HCT116 (cell line): ENCODE measurements at places on chromosomes 1 and 21. TPM values are rescaled to one million over a fixed set of nuclear protein-coding genes. Genes with fewer than 3 reads are reported as not detected.
A peak's percentile ranks its signal among the peaks of the same experiment; 100 is the strongest.

DNA sequence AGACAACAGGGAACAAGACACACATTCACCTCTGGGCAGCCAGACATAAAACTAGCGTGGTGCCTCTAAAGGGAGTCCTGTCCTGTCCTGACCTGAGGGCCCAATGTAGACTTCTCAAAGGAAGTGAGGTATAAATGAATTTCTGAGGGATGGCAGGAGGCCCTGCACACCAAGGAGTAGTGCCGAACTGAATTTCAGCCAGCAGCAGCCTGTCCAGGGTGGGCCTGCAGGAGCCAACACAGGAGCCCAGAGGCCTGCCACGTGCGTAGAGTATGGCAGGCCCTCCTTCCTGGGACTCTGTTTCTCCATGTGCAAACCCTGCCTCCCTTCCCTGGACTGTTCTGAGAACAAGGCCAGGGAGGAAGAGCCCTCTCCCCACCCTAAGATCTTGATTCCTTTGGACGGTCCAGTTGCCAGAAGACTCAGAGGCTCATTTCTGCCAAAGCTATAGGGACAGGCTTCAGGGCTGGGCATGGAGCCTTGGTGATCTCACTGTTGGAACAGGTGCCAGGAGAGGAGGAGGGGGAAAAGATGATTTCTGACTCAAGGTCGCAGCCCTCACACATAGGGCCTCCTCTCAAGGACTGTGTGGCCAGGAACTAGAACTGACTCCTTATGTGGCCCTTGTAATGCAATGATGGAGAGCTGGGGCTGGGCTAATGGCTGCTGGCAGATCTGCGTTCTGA is 1.8 kb upstream of the FABP3 start:
- no peaks in the 10 kb centered on the region for H3K27me3 ChIP-seq
- H3K4me1 ChIP-seq, result no peaks in the 10 kb centered on the region
- no peaks in the 10 kb centered on the region for H3K36me3 ChIP-seq

- H3K4me1 ChIP-seq, result peaks cover 29% of the 10 kb centered on the region
- no peak overlapping the region for H3K4me3 ChIP-seq
- H3K27ac ChIP-seq, result no peak overlapping the region
Measured at GRCh38 chr1:7315316-7315715, 455.8 kb upstream of the VAMP3 start.

DNA sequence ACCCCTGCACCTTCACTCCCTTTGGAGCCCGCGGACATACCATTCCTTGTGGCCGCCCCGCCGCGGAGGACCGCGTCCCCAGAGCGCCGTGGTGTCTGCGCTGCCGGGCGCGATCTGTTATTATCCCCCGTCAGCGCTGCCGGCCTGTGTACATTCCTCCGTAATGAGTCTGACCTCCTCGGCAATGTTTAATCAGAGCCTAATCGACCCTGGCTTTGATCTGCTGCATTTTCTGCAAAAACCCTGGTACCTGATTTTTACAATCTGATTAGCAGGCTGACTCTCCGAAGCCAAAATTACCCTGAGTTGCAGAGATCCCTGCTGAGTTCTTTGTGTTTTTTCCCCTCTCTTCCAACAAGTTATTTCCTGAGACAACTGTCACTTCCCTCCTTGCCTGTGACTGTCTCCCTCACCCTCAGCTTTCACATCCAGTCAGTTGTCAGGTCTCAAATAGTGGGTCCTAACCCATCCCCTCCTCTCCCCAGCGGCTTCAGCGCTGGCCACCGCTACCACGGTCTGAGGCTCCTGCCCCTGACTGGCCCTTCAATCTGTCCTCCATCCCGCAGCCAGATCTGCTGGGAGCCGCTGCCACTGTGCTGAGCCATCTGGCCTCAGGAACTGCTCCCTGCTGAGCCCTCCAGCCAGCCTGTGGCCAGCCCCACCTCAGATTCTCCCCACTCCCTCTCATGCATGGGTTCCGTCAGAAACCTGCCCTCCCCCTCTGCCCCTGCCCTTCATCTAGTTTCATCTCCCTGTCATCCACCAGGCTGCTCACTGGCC is 53.5 kb downstream of the GLIS1 start:
- DNase-seq, result no peak
- peaks cover 4% of the 10 kb centered on the region; the same call in 1 of the 2 replicates for H3K27me3 ChIP-seq
- no peaks in the 10 kb centered on the region for H3K36me3 ChIP-seq
- H3K27ac ChIP-seq, result no peak overlapping the region; the same call in 1 of the 2 replicates
- H3K4me1 ChIP-seq, result peaks cover 24% of the 10 kb centered on the region
- peak overlapping the region; percentile 28 for H3K4me3 ChIP-seq

DNA sequence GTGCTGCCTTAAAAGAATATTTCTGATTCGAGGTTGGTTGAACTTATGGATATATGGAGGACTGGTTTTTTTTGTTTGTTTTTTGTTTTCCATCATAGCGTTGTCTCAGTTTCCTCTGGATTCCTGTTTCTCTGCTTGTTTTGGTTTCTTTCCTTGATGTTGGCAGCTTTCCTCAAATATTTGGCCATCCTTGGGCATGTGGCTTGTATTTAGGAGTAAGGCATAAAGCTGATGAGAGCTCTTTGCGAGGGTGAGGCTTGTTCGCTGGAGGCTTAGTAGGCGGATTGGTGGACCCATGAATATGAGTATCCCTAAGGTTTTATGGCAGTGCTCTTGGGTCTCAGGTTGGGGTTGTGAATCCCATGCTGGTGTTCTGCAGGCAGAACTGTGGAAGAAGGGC is 22.9 kb downstream of the DYRK1A start:
- H3K4me1 ChIP-seq, result no peaks in the 10 kb centered on the region
- DNase-seq, result no peak
- no peaks in the 10 kb centered on the region for H3K27me3 ChIP-seq
- no peak overlapping the region for H3K27ac ChIP-seq
- no peak overlapping the region for H3K4me3 ChIP-seq
- no peaks in the 10 kb centered on the region for H3K36me3 ChIP-seq

DNA sequence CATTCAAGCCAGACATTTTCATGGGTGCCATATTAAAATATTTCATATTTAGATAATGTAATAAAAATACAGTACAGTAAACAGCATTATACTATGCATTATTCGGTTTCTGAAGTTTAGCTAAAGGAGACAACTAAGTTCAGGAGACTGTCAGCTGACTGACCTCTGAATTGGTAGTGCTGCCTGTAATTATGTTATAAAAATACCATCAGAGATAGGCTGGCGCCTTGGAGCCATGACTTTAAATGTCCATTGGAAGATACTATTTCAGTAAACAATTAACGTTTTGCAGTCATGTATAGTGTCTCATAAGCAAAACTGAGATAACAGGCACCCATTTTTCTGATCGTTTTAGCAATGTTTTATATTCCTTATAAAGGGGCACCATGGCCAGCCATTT is 11.3 kb upstream of the RAB29 start:
- no peak for DNase-seq
- no peak overlapping the region for H3K4me3 ChIP-seq
- no peaks in the 10 kb centered on the region for H3K4me1 ChIP-seq
- no peaks in the 10 kb centered on the region for H3K27me3 ChIP-seq
- no peak overlapping the region for H3K27ac ChIP-seq

GRCh38 chr1:17183388-17184160 is 21.4 kb upstream of the PADI1 start:
- no peak for DNase-seq
- no peaks in the 10 kb centered on the region for H3K4me1 ChIP-seq
- H3K36me3 ChIP-seq, result no peaks in the 10 kb centered on the region
- H3K27ac ChIP-seq, result no peak overlapping the region

GRCh38 chr21:25717491-25718147 is 17.1 kb downstream of the ATP5PF start:
- H3K27me3 ChIP-seq, result no peaks in the 10 kb centered on the region
- no peaks in the 10 kb centered on the region for H3K4me1 ChIP-seq
- H3K27ac ChIP-seq, result no peak overlapping the region

GRCh38 chr1:27341525-27342252 is at the start of gene SYTL1:
SYTL1 (plus strand) TSS chr1:27342022; CDS start chr1:27345335, 3,313 bp downstream.
- H3K36me3 ChIP-seq, result no peaks in the 10 kb centered on the region
- peak within 1 kb of the TSS; percentile 80 for H3K4me3 ChIP-seq
- H3K27ac ChIP-seq, result peak within 1 kb of the TSS; percentile 95
- H3K4me1 ChIP-seq, result peaks cover 61% of the 10 kb centered on the region

GRCh38 chr1:117697220-117697781 is 91.5 kb downstream of the TENT5C start:
- H3K36me3 ChIP-seq, result no peaks in the 10 kb centered on the region
- no peak overlapping the region for H3K27ac ChIP-seq
- H3K27me3 ChIP-seq, result peaks cover 26% of the 10 kb centered on the region
- no peak overlapping the region for H3K4me3 ChIP-seq
- DNase-seq, result no peak

GRCh38 chr1:97108179-97108578 is 386.6 kb downstream of the PTBP2 start:
- H3K27ac ChIP-seq, result no peak overlapping the region
- no peak for DNase-seq
- H3K36me3 ChIP-seq, result no peaks in the 10 kb centered on the region

- H3K36me3 ChIP-seq, result 0 out of 2 replicates have a peak, but pooled peaks cover 7% of the 10 kb centered on the region
- H3K4me1 ChIP-seq, result no peaks in the 10 kb centered on the region
- no peak overlapping the region for H3K27ac ChIP-seq
- no peak for DNase-seq
Measured at GRCh38 chr1:151435174-151435573, 24.1 kb downstream of the POGZ start.

- H3K27ac ChIP-seq, result no peak overlapping the region
- H3K4me3 ChIP-seq, result no peak overlapping the region
- H3K4me1 ChIP-seq, result peaks cover 32% of the 10 kb centered on the region
- no peaks in the 10 kb centered on the region for H3K36me3 ChIP-seq
- no peaks in the 10 kb centered on the region for H3K27me3 ChIP-seq
- DNase-seq, result no peak
Measured at GRCh38 chr1:178683291-178683690, 41.8 kb upstream of the RALGPS2 start.

- H3K4me1 ChIP-seq, result peaks cover 22% of the 10 kb centered on the region; the same call in 1 of the 2 replicates
- no peak overlapping the region for H3K4me3 ChIP-seq
- DNase-seq, result no peak
Measured at GRCh38 chr1:173187671-173188237, 19.4 kb downstream of the TNFSF4 start.

GRCh38 chr1:198116069-198116468 is 40.7 kb upstream of the NEK7 start:
- no peak for DNase-seq
- no peaks in the 10 kb centered on the region for H3K36me3 ChIP-seq
- peaks cover 6% of the 10 kb centered on the region for H3K4me1 ChIP-seq
- H3K27me3 ChIP-seq, result no peaks in the 10 kb centered on the region
- no peak overlapping the region for H3K27ac ChIP-seq
- H3K4me3 ChIP-seq, result no peak overlapping the region

- H3K27me3 ChIP-seq, result no peaks in the 10 kb centered on the region
- H3K36me3 ChIP-seq, result no peaks in the 10 kb centered on the region
- H3K4me1 ChIP-seq, result no peaks in the 10 kb centered on the region
- no peak overlapping the region for H3K4me3 ChIP-seq
- H3K27ac ChIP-seq, result no peak overlapping the region
Measured at GRCh38 chr1:230165536-230165935, 98.5 kb downstream of the GALNT2 start.

GRCh38 chr1:111920221-111921024 is 69.0 kb downstream of the KCND3 start:
- H3K27me3 ChIP-seq, result peaks cover 36% of the 10 kb centered on the region
- H3K27ac ChIP-seq, result no peak overlapping the region
- no peak for DNase-seq
- no peaks in the 10 kb centered on the region; the same call in 1 of the 2 replicates for H3K4me1 ChIP-seq

- H3K4me3 ChIP-seq, result no peak overlapping the region
- no peaks in the 10 kb centered on the region for H3K4me1 ChIP-seq
- no peak for DNase-seq
- H3K27me3 ChIP-seq, result no peaks in the 10 kb centered on the region
Measured at GRCh38 chr21:38255571-38256117, 1.1 kb upstream of the KCNJ15 start.

DNA sequence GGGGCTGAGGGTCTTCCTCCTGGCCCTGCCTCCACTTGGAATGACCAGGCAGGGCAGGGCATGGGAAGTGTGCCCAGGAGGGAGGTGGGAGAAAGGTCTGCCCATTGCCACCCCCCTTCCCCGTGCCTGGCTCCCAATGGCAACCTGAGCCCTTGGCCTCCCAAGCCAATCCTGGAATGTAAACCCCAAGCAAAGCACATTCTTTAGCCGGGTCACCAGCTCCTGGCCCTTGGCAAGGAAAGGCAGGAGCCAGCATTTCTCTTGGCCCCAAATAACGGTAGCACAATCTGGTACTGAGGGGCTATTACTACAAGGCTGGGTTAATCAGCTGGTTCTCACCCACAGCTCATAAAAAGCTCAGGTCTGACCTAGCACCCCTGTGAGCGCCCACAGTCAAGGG is 6.9 kb upstream of the NUAK2 start:
- no peak overlapping the region for H3K27ac ChIP-seq
- H3K36me3 ChIP-seq, result no peaks in the 10 kb centered on the region
- DNase-seq, result no peak
- no peak overlapping the region for H3K4me3 ChIP-seq
- no peaks in the 10 kb centered on the region for H3K27me3 ChIP-seq
- no peaks in the 10 kb centered on the region for H3K4me1 ChIP-seq

DNA sequence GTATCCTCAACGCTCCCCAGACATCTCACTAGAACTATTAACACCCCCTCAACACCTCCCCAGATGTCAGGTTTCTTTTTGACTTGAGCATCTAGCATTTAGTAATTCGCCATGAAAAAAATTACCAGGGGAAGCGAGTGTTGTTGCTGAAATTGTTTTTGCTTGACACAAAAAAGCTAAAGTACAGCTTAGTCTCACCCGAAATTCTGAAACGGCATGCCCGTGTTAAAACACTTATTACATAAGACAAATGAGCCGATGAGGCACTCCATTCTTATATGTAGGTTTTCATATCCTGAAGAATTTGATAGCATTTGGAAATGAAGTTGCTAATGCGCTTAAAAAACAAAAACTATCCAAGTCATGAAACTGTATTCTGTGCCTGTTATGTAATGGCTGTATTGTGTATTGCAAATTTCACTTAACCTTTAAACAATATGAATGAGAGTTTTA is 1.3 kb upstream of the NRIP1 start:
- peak overlapping the region; percentile 95 for H3K27ac ChIP-seq
- H3K4me1 ChIP-seq, result peaks cover 12% of the 10 kb centered on the region; the same call in 1 of the 2 replicates
- H3K4me3 ChIP-seq, result peak overlapping the region; percentile 53
- DNase-seq, result no peak
- H3K27me3 ChIP-seq, result no peaks in the 10 kb centered on the region

GRCh38 chr1:202708456-202709275 is 1.6 kb downstream of the SYT2 start:
- H3K27ac ChIP-seq, result no peak overlapping the region
- no peak overlapping the region for H3K4me3 ChIP-seq
- no peak for DNase-seq
- H3K36me3 ChIP-seq, result no peaks in the 10 kb centered on the region
- no peaks in the 10 kb centered on the region for H3K4me1 ChIP-seq
- H3K27me3 ChIP-seq, result peaks cover 76% of the 10 kb centered on the region

- peaks cover 34% of the 10 kb centered on the region for H3K4me1 ChIP-seq
- H3K27me3 ChIP-seq, result peaks cover 11% of the 10 kb centered on the region; the same call in 1 of the 2 replicates
- no peaks in the 10 kb centered on the region for H3K36me3 ChIP-seq
- DNase-seq, result no peak
Measured at GRCh38 chr1:1598051-1598719, 1.8 kb downstream of the FNDC10 start.

GRCh38 chr21:28283641-28284490 is 708.8 kb downstream of the LTN1 start:
- H3K4me3 ChIP-seq, result no peak overlapping the region
- no peaks in the 10 kb centered on the region for H3K36me3 ChIP-seq
- H3K27ac ChIP-seq, result no peak overlapping the region
- DNase-seq, result no peak
- no peaks in the 10 kb centered on the region for H3K4me1 ChIP-seq

Gene SLC44A5
- total RNA-seq, result 2.4 TPM

Gene FCAMR
- not detected for total RNA-seq

Gene PTGFR
- total RNA-seq, result not detected

Gene OR2T2
- total RNA-seq, result not detected

Gene NGF
- total RNA-seq, result not detected

Gene TOR1AIP2
- total RNA-seq, result 106 TPM

Gene NPR1
- 0.07 TPM for total RNA-seq

Gene TDRD5
- total RNA-seq, result 0.25 TPM

Gene PEX14
- 29.3 TPM for total RNA-seq

Gene LENEP
- total RNA-seq, result 0.42 TPM

Gene RNU1-3
- total RNA-seq, result 1,685 TPM

Gene UBASH3A
- 0.07 TPM for total RNA-seq
